ENCODE measurements at places on chromosomes 1 and 21. TPM values are rescaled to one million over a fixed set of nuclear protein-coding genes. Genes with fewer than 3 reads are reported as not detected.
A peak's percentile ranks its signal among the peaks of the same experiment; 100 is the strongest.

DNA sequence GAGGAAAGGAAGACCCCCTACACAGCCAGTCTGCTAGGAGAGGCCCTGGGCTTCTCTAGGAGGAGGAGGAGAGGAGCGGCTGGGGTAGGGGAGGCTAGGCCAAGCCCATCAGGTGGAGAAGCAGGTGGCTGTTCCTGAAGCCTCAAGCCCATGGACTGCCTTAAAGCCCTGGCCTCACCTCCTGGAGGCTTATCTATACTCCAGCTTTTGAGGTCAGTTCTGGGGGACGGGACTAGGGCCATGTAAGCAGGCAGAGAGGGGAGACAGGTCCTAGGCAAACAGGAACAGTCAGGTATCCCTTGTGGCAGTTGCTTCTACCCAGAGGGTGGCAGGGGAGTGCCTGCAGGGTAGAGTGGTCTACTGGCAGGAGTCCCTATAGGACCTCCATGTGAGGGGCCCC lies 40.6 kb downstream of the KCNC4 start:
- DNase-seq, result no peak

TEX38 gene
- 0.80 TPM for polyA plus RNA-seq

DNA sequence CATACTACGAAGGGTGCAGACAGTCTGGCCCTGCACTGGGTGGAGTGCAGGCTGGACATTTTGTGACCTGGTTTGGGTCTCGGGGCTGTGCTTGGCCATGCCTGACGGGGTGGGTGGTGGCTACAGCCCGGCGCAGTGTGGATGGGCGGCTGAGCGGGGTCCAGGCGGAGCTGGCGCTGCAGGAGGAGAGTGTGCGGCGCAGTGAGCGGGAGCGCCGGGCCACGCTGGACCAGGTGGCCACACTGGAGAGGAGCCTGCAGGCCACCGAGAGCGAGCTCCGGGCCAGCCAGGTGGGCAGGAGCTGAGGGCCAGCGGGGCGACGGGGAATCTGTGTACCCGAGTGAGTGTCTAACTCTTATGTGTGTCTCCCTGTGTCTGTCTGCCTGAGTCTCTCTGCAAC lies 14.1 kb downstream of the MFAP2 start:
- no peak for DNase-seq

DNA sequence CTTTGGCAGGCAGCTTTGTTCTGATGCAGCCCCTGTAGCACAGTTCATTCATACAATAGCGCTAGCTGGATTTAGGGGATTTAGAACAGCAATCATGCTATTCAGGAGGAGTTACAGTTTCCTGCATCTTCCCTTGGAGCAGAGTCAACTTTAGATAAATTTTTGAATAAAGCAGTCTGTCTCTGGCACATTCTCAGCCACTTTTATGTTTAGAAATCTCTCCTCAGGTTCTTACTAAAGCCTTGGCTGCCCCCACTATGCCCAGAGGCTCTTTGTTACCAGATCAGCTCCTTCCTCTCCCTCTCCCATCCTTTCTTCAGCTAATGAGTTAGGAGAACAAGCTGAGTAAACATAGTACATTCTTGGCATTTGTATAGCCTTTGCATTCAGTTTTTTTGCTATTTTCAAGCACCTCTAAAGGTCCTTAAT lies 17.0 kb upstream of the PIGC start:
- DNase-seq, result no peak

GRCh38 chr1:58848818-58849411 lies 65.1 kb upstream of the JUN start:
- peak; percentile 44 for DNase-seq

Measured in pancreas (tissue), 10 donors.